HEK293T (cell line): ENCODE measurements at places on chromosomes 1 and 21.

DNA sequence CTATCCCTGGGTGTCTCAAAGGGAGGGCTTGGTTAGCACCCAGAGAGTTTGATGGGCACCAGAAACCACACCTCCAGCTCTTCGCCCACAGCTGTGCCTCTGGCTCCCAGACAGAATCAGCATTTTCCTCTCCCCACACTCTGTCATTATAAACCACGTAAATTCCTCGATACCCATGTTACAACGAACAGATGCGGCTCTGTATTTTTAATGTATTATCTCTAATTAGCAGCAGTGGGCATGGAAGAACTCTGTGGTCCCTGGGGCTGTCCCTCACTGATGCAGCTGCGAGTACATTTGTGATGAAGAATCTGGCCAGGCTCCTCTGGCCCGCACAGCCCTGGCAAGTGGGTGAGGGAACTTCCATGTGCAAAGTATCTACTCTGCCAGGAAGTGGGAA lies 10.8 kb downstream of the HMGB4 start:
- no peak for DNase-seq

DNA sequence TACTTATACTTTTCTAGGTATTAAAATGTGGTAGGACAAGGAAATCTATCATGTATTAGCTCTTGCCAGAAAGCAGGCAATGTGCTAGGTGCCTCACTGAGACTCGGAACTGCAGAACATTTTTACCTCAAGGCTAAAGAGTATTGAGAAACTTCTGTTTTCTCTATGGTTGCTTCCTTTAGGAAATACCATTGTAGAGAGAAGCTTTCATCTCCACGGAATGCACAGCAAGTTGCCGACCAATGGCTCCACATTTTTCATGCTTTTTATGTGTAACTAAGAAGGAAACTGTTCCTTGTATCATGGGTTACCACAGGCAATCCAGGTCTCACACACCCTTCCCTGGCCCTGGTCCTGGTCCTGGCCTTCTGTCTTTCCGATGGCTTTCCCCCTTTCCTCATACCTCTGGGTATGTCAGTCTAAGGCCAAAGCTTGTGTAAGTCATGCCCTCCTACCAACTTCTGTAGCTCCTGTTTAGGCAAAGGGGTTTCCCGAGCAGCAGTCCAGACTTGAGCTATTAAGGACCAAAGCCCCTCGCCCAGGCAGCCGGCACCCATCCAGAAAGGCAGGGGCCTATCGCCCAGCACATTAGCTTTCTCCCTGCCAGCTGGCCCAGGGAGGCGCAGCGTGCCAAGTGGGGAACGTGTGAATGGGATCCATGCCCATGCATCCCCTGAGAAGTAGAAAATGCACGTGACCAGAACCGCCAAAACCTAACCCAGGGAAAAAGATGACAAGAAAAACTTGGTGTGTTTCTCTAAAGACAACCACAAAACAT lies 225.0 kb downstream of the PBX1 start:
- DNase-seq = no peak

- DNase-seq = no peak
These were observed 138.2 kb downstream of the NFIA start for GRCh38 chr1:61220536-61220935.

GRCh38 chr21:41779659-41780058 lies 12.8 kb upstream of the RIPK4 start:
- DNase-seq = no peak

DNA sequence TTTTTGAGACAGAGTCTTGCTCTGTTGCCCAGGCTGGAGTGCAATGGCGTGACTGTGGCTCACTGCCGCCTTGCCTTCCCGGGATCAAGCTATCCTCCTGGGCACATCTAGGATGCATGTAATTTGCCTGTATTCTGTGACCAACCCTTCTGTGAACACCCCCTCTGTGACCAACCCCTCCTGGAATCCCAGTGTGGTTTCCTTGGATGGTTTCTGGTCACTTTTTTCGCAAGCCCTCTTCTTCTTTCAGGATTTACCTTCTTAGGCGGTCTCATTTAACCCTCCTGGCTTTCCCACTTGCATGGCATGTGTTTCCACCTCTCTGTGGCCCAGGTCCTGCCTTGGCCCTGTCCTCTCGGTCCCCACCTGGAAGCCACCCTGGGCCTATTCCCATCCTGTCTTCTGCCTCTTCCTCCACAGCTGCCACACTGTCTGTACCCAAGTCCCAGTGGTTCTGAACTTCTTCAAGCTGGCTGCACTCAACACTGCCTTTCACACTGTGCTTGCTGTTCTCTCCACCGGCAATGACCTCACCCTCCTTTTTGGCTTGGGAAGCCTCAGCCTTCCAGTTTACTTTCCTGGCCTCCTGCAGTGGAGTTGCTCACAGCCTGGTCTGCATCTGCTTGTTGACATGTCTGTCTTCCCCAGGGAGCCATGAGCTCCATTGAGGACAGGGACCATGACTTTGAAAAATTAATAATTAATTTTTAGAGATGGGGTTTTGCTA lies 57.0 kb downstream of the DISC1 start:
- no peak for DNase-seq

DNA sequence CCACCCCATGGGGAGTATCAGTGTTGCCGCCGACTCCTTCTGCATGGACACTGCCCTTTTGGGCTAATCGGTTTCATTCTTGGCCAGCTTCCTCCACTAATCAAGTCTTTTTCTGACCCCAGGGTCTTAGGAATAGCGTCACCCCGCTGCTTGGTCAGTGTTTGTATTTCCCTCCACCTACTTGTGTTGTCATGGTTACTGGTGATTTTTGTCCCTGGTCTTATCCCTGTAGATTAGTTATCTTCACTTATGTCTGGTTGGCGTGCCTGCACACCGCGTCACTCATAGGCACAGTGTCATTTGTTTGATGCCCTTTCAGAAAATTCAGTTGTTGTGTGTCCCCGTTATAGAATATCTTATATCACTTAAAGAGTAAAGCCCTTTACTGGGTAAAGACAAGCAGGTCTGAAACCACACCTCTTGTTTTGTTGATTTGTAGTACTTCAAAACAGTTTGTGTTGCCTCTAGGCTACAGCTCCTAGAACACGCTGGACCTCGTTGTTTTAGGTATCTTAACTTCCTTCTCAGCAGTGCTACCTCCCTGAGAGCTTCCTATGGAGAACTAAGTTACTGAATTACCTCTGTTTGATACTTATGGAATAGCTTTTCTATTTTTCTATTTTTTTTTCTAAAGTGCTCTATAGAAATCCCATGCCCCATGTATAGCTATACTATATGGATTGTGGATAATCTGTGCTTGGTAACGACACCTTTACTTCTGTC lies 868 bp downstream of the PPP1R12B start:
- DNase-seq = no peak

DNA sequence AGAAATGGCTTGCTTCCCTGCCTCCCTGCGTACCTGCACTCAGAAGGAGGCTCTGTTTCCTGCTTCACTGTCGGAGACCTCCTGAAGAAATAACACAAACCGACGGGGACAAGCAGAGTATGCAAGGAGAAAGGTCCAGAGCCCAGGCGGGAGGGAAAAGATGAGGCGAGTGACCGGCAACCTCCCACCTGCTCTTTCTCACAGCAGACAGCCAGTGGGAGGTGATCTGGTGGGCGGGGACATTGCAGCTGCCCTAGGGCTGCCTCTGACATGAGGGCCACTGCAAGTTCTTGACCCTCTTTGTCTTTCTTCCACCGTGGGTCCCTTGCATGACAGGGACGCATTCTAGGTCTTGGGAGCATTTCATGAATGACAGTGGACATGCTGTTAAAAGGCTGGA lies 368.2 kb downstream of the CAMTA1 start:
- no peak for DNase-seq

DNA sequence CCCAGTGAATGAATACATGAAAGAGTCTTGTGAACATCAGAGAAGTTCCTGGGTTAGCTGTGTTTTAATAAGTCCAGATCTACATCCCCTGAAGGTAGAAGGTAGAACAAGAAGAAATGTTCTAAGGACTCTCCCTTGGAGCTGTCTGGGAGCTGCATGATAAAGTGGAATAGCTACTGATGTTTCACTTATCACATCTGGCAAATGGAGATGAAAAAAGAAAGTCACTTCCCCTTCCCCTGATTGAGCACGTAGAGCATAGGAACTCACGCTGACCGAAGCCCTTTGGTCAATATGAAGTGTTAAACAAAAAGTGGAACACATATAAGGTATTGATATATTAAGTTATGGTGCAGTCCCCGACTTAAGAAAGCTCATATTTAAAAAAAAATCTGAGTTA lies 53.2 kb upstream of the PARP1 start:
- no peak for DNase-seq

- DNase-seq = no peak
These were observed 197.2 kb downstream of the CAMTA1 start for GRCh38 chr1:6982443-6982842.

GRCh38 chr21:42476388-42477331 lies 19.4 kb downstream of the RSPH1 start:
- no peak for DNase-seq

DNA sequence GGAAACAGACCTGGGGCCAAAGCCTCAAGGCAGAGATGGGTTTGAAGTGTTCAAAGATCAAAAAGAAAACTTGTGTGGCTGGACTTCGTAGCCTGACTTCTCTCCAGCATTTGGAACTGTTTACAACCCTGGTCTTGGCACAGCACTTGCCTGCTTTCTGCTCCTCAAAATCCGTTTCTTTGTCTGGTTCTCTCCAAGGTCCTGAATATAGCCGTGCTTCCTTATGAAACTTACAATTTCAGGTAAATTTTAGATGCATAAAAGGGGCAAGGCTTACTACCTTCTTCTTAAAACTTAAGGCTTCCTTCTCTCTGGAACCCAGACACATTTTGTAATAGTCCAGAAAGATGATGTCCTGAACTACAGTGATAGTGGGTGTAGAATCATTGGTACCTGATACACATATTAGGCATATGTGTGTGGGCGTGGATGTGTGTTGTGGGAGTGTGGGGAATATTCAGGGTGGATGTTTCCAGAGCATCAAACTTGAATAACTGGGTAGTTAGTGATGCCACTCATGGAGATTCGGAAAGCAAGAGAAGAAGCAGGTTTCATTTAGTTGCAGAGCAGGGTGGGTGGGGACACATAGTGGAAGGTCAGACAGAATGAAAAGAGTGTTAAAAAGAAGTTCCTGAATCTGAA lies 26.4 kb upstream of the FAM78B start:
- DNase-seq = no peak

DNA sequence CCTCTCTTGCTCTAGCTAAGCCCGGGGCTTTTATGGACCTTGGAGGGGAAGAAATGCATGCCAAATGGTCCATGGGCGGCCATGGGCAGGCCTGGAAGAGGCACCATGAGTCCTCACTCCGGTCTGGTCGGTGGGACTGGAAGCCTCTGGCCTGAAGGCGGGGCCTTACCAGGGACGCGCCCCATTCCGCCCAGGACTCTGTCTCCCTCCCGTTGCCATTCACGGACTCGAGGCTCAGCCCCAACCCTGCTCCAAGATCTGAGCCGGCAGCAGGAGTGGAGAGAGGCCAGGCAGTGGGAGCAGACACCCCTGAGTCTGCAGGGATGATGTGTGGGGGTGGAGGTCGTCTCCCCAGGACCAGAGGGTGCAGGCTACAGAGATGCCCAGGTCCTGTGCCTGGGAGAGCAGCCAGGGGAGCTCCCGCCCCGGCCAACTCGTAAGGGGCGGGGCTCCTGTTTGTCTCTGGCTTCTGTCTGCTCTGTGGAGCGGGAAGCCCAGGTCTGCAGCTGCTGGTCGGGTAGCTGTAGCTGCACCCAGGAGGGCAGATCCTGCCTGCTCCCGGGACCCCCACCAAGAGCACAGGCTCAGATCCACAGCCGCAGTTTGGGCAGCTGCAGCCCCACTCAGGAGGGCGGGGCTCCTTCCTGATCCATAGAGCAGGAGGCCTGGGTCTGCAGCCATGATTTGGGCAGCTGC lies 8.3 kb upstream of the KANK4 start:
- no peak for DNase-seq
